ENCODE measurements at places on chromosomes 13 and 19. TPM values are rescaled to one million over a fixed set of nuclear protein-coding genes. Genes with fewer than 3 reads are reported as not detected.
A peak's percentile ranks its signal among the peaks of the same experiment; 100 is the strongest.

The B3GNT3 gene
- total RNA-seq: 0.77 TPM

The ZNF723 gene
- not detected for total RNA-seq

The FGF22 gene
- not detected for total RNA-seq

DNA sequence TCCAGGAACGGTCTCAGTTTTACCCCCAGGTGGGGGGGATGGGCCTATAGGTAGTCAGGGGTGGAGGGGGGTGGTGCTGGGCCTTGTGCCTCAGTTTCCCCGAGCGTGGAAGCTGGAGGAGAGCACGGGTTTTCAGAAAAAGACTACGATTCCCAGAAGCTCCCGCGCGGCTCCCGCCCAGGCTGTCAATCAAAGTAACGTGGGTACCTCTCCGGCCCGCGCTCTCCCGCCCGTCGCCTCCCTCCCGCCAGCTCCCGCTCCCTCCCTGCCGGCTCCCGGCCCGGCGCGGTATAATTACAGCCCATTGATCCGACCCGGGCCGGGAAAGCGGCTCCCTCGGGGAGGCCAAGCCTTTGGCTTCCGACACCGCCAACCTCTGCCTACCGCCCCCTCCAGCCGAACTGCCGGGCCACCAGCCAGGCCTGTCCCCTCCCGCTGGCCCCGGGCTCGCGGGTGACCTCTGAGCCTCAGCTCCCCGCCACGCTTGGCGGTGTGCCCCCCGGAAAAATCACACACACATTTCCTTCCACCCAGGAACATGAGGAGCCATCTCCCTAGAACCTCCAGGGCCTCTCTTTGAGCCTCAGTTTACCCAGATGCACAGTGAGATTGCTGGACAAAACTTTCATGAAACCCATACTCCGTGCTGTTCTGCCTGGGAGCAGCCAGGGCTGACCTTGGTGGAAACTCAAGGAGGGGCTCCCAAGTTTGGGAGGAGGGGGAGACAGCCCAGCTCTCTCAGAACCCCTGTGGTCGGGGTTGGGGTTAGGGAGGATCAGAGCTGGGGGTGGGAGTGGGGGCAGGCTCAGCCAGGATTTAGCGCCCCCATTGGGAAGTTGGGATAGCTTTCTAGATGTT lies 7.3 kb upstream of the TLE2 start:
- peak; percentile 93 for DNase-seq

The GPC5 gene
- total RNA-seq: not detected

DNA sequence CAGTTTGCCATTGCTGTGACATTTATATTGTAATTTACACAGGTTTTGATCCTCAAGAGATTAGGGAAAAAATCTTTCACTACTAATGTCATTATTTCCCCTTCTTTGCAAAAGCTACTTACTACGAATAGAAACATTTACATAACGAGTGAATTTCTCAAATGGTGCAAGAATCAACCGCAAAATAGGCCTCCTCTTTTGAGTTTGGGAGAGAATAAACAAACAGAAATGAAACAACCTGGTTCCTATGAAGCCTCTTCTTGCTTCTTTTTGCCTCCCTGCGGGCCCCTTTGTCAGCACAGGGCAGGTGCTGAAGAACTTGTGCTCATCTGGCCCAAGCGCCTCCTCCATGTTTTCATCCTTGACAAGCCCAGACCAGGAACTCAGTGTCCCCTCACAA lies 10.1 kb upstream of the GJA3 start:
- no peak for DNase-seq

The TMEM145 gene
- 3.9 TPM for total RNA-seq

GRCh38 chr13:76971851-76972829 lies 19.7 kb upstream of the CLN5 start:
- DNase-seq: no peak

DNA sequence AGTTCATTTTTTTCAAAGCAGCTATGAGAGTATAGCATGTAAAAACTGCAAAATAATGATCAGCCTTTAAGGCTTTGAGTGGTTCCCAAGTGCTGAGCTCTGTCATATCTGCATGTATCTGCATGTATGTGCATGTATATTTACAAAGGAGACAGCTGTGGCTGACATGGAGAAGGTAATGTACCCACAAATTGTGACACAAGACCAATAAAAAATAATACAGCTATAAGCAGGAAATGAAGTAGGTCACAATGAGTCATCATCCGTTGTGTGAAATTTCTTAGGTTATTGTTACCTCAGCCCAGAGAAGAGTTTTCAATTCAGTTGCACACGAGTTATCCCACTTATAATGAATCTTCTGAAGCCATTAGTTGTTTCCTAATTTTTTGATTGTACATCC lies 60.9 kb upstream of the MED4 start:
- no peak for DNase-seq

GRCh38 chr19:18494267-18494607 lies 27.6 kb downstream of the ELL start:
- no peak for DNase-seq

DNA sequence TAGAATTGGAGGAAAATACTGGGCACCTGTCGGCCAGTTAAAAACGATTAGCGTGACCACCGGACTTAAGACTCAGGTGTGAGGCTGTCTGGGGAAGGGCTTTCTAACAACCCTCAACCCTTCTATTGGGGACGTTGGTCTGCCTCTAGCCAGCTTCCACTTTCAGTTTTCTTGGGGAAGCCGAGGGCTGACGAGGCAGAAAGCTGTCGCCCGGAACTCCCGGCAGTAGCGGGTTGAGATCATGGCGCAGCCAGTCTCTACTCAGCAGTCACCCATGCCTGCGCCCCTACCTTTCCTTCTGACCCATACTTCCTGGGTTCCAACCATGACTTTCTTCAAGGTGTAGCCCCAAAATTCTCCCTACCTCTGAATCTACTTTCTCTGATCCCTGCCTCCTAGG lies 1424.1 kb downstream of the SLITRK1 start:
- no peak for DNase-seq

The NLRP9 gene
- not detected for total RNA-seq

The ZNF135 gene
- total RNA-seq: 1.1 TPM

DNA sequence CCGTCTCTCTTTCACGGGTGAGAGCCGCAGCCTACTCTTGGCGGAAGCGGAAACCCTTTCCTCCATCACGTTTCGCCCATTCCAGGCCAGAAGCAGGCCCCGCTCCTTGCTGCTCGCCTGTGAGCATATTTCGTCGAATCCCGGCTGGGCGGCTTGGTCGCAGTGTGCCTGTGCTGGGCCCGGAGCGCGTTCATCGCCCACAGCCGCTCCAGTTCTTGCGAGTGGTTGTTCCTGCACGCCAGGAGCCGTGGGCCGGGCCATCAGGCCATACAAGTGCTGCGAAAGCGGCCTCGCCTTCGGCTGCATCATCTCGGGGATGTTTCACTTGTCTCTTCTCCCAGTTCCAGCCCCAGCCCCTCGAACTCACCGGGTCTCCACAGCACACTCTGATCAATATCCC lies 65.0 kb downstream of the ZNF627 start:
- DNase-seq: no peak

DNA sequence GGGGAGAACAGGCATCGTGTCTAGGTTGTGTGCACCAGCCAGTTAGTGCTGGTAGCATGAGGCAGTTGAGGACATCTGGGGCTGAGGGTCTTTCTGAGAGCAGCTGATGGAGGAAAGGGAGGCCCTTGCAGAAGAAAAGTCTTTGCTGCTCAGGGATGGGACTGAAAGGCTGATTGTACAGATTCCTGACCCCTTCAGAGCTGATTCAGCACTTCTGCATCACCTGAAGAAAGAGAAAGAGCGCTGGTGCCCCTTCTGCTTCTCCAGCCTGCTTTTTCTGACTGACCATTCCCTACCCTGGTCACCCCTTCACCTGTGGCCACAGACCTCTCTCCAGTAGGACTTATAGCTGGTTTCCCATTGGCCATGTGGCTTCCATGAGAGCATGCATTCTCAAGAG lies 476.2 kb downstream of the TSHZ3 start:
- no peak for DNase-seq

DNA sequence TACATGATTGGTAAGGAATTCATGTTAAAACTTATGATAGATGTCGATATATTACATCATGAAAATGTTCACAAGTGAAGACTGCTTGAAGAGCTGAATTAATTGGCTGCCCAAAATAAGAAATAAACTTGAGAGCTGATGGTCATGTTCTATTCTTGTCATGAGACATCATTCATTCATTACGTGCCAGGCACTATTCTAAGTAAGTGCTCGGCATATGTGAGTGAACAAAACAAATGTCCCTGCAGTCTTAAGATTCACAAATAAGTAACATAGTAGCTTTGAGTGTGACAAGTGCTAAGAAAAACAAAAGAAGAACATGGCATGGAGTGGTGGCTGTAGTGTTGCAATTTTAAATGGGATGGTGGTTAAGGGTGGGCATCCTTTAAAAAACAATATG lies 329.3 kb downstream of the SUCLA2 start:
- no peak for DNase-seq

DNA sequence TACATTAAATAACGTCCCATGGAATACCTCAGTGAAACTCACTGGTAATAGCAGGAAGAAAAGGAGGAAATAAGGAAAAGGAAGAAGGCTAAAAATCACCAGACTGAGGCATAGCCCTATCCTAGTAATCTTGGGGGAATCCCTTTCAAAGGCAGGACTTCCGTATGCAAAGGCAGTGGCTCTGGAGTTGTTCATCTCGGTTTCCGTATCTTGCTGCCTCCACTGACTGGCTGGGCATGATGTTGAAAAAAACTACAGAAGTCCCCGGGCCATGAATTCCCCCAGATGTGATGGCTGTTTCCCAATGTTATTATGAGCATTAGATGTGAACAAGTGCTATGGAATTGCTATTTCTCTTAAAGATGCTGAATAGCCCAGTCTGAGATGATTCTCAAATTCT lies 5.5 kb downstream of the FPR2 start:
- DNase-seq: no peak

The ATP8B3 gene
- total RNA-seq: 0.69 TPM

The SCEL gene
- total RNA-seq: not detected

The FBXO27 gene
- 4.0 TPM for total RNA-seq

GRCh38 chr19:50328224-50328872 lies 829 bp downstream of the KCNC3 start:
- DNase-seq: no peak

The TMC4 gene
- total RNA-seq: 2.6 TPM

DNA sequence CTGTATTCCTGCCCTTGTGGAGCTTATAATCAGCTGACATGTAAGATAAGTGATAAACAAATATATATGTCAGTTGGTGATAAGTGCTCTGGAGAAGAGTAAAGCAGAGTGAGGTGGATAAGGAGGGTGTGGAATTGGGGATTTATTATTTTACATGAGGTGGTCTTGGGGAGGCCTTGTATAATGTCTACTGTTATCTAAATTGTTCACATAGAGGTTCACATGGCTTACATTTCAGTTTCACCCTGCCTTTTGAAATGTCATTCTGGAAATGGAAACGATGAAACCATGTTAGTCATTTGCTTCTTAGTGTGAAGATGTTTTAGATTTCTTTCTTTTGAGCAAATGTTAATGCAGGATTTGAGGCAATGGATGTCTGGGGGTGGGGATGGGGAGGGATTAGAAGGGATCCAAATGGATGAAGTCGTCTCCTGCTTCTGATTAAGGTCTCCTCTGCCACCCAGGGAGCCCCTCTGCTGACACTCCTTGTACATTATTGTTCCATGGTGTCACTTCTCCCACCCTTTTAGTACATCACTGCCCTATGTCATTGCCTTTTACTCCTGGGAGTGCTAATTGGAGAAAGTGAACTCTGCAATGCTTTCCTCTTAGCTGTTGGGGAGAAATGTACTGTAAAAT lies 14.0 kb downstream of the B3GLCT start:
- no peak for DNase-seq

- no peak for DNase-seq
Measured at GRCh38 chr19:55676383-55676782, 1.4 kb downstream of the EPN1 start.

GRCh38 chr13:20295956-20296355 lies 63.8 kb upstream of the GJB6 start:
- DNase-seq: no peak

GRCh38 chr13:33235564-33235963 lies 50.0 kb downstream of the STARD13 start:
- DNase-seq: no peak

- DNase-seq: peak; percentile 66
Measured at GRCh38 chr19:41696402-41697197, 8.5 kb upstream of the CEACAM7 start.

DNA sequence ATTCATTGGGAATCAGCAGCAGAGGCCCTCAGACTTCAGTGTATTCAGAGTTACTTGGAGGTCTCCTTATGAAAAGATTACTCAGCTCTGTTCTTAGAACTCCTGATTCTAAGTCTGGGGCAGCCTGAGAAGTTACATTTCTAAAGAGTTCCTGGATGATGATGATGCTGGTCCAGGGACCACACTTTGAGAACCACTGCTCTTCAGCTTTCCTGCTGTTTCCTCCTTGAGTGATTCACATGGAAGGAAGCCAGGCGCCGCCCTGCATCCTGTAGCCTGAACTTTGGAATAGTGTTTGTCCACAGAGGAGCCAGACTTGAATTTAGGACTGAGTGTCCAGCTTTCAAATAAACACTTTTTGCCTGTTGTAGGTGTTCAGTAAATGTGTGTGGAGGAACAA lies 2.9 kb downstream of the CEBPG start:
- no peak for DNase-seq

The RFPL4A gene
- total RNA-seq: not detected

GRCh38 chr19:5288347-5288739 lies 52.3 kb downstream of the PTPRS start:
- no peak for DNase-seq

DNA sequence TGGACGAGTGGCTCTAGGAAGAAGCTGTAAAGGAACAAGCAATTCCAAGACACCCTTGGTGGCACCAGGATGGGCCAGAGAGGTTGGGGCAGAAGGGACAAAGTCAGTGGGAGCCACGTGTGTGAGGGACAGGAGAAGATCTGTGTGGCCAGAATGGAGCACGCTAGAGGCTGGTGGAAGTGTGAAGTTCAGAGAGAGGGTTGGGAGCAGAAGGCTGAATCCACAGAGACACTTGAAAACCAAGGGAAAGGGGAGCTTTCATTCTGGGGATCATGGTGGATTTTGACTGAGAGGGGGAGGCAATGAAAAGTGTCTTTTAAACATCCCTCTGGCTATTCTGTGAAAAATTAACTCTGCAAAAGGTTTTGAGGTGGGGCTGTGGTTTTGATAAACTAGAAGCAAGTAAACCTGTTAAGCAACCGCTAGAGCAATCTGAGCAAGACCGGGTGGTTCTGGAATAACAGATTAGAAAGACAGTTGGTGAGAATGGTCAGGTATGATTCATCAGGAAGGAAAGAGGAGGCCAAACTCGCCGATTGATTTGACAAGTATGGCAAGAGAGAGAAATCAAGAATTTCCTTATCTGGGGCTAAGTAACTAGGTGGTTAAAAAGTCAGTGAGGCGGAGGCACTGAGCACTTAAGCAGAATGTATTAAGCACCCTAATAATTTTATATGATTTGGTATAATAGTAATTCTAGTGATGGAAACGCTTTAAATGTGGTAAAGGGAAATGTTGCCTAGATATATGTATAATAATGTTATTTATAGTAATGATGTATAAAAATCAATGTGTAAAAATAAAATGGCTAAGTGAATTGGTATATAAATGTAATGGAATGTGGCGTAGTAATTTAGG lies 140.0 kb downstream of the MYO16 start:
- DNase-seq: no peak
